ENCODE measurements at places on chromosomes 6 and 20.

DNA sequence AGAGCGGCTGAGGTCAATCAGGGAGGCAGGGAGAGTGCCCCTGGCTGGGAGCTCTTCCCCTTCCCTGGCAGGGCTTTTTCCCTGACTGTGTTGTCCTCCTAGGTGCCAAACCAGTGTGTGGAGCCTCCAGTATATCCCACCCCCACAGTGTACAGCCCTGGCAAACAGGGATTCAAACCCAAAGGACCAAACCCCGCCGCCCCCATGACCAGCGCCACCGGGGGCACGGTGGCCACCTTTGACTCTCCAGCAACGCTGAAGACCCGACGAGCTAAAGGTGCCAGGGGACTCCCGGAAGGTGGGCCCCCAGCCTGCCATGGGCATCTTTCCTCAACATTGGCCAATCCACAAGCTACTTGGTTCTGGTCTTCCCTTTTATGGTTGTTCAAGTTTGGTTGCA lies 25.2 kb downstream of the ZNF341 start:
- DNase-seq: no peak

DNA sequence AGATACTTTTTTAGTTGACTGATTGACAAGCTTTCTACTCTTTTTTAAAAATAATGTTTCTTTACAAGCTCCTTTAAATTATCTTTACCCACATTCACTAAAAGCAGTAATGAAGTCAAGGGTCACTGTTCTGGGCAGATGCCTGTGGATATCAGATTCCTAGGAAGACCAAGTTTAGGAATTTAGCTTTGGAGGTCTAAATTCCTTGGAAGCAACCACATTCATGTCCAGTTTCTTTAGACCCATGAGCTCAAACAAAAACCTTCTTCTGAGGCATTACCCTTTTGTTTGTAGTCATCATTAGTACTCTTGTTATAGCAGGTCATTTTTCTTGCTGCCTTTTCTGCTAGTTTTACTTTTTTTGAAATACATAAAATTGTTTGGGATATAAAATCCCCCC lies 462.9 kb upstream of the JAG1 start:
- DNase-seq: no peak

DNA sequence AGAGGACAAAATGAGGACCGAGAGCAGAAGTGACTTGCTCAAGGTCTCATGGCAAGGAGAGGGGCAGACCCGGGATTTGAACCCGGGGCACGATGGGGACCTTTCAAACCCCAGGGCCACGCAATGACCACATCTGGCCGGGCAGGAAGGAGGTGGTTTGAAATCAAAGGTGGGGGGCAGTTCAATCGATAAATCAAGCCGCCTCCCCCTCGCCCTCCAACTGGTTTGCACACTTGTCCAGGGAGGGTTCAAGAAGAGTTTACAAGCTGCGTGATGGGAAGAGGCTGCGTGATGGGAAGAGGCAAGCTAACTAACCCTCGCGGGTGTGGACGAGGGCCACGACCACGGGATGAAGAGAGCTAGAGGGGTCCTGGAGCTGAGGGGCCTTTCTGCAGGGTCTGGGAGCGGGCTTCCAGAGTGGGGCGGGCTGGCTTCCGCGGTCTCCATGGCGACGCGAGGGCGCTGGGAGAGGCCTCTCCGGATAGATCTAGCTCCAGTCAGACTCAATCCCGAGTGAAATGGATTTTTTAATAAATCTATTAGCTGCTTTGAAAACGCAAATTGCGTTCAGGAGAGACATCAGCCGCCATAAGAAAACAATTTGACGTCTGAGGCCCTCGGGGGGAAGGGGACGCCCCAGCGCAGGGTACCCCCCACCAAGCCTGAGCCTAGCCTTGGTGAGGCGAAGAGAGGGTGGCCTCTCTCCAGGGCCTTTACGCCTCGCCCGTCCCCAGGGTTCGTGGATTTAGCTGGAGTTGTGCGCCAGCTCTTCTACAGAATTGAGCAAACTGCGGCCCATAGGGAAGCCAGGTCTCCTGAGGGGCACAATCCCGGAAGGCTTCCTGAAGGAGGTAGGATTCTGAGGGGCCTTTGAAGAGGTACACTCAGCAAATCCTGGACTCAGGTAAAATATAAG lies 143.9 kb downstream of the GRM4 start:
- no peak for DNase-seq

GRCh38 chr6:5416250-5416649 lies 154.9 kb downstream of the FARS2 start:
- DNase-seq: no peak

GRCh38 chr6:65191471-65191870 lies 515.6 kb downstream of the EYS start:
- DNase-seq: no peak

GRCh38 chr20:10504608-10504993 lies 69.5 kb downstream of the SLX4IP start:
- no peak for DNase-seq

- no peak for DNase-seq
These were observed 38.5 kb upstream of the NAA20 start for GRCh38 chr20:19978511-19979210.

- DNase-seq: peak; percentile 30
These were observed 597.9 kb downstream of the RNF144B start for GRCh38 chr6:18985061-18985460.

GRCh38 chr6:73694711-73695411 lies 1.1 kb upstream of the CD109 start:
- DNase-seq: peak; percentile 82

DNA sequence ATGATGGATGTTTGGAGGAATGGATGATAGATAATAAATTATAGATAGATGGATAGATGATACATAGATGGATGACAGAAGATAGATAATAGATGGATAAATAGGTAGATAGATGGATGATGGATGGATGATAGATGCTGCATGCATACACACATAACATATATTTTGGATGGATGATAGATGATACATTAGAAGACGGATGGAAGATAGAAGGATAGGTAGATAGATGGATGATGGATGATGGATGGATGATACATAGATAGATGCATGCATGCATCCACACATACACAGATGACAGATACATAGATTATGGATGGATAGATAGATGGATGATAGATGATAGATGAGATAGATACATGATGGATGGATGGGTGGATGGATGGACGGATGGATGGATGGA lies 387.8 kb downstream of the TAF4 start:
- DNase-seq: no peak

GRCh38 chr6:135013211-135013610 lies 41.4 kb downstream of the HBS1L start:
- no peak for DNase-seq

DNA sequence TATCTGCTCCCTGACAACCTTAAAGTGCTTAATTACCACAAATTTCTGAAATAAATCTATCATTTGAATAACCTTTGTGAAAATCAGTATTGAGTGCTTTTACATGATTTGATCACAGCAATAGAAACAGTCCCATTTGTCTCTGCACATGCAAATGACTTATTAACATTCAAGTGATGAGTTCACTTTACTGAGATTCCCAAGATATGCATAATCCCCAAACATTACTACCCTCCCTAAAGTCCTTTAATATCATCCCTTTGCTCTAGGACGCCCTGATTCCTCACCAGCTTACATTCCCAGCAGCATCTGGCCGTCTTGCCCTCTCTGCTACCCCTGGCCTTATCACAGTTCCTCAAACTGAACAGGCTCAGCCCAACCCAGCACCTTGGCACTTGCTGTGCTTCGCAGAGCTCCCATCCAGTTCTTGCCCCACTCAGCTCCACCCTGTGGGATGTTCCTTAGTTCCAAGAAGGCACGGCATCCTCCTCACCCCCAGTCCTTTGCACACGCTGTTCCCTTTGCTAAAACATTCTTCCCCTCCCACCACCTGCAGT lies 347.5 kb downstream of the PREX1 start:
- DNase-seq: no peak

DNA sequence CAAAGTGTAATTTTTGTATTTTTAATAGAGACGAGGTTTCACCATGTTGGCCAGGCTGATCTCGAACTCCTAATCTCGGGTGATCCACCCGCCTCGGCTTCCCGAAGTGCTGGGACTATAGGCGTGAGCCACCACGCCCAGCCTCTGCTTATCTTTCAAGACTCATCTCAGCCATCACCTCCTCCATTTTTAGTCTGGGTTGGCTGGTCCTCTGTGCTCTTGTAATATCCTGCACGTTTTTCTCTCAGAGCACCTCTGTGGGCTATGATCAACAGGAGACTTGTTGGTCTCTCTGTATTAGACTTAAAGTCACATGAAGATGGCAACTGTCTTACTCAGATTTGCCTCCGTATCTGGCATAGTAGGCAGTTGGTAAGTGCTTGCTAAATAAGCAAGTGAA lies 7.6 kb downstream of the NOTCH4 start:
- DNase-seq: no peak

DNA sequence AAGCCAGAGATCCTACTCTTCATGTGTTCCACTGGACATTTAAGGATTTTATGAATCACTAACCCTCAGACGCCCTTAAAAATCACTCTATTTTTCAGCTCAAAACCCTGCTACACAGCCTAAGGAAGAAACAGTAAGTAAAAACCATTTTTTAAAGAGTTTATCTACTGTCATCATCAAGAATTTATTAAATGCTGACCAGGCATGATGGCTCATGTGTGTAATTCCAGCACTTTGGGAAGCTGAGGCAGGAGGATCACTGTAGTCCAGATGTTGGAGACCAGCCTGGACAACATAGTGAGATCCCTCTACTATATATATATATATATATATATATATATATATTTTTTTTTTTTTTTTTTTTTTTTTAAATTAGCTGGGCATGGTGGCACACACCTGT lies 124.2 kb upstream of the ID4 start:
- DNase-seq: no peak

DNA sequence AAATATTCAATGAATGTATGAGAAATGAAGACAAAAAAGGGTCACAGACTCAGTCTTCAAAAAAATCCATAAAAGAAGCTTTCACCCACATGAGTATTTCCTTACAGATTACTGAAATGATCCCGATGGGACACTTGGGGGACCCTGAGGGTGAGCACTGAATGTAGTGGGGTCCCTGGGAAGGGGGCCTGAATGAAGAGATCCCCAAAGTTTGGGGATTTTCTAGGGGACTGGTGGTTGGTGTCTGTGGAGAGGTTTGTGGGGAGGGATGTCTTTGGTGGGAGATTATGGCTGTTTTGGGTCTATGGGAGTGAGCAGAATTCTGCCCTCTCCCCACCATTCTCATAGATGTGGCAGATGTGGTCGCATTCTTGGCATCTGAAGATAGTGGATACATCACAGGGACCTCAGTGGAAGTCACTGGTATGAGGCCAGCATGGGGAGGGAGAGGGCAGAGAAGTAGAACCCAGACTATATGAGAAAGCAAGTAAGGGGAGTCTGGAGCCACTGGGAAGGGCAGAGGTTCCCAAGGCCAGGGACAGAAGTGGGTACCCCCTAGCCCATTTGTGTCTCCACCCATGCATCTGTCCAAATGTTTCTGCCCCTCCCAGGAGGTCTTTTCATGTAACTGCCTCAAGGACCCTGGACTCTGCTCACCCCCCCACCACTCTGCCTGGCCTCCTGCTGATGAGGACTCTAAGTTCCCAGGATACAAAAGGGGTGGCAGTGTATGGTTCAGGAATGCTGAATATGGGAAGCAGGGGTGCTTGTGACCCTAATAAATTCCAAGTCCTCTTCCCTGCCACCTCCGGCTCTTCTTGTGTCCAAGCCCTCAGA lies 1.8 kb downstream of the HSD17B8 start:
- no peak for DNase-seq

GRCh38 chr6:88044530-88044929 lies 3.1 kb upstream of the SPACA1 start:
- DNase-seq: no peak

- no peak for DNase-seq
These were observed 96.6 kb downstream of the LCA5 start for GRCh38 chr6:79440598-79440997.

GRCh38 chr6:9532621-9533557 lies 882.0 kb downstream of the TFAP2A start:
- DNase-seq: peak; percentile 81

DNA sequence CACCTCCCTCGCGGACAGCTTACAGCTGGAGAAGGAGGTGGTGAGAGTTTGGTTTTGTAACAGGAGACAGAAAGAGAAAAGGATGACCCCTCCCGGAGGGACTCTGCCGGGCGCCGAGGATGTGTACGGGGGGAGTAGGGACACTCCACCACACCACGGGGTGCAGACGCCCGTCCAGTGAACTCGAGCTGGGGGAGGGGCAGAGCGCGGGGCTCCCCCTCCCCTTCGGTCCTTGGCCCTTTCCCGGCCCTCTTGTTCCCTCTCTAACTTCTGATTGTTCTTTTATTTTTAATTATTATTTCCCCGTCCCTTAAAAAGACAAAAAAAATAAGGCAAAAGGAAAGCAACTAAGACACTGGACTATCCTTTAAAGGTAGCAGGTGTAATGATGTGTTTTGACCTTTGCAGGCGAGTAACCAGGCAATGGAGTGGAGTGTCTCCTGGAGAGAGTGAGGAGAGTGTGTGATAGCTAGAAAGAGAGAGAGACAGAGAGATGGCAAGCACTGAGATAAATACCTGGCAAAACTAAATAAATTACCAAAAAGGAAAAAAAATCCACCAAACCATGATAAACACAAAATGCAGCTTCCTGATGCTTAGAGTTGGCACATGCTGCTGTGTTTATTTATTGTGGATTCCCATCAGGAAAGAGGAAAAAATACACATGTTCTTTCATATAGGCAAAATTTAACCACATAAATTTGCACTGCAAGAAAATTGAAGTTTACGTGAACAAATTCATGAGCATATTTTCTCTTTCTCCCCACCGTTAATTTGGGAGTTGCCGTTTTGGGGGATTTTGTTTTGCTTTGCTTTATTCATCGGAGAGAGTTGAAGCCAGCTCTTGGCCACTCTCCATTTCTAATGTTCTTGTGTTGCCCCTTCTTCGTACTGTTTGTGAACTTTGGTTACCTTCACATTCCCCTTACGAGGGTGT lies 1.9 kb downstream of the POU3F2 start:
- DNase-seq: no peak

GRCh38 chr20:8834851-8835250 lies 234.0 kb upstream of the PLCB4 start:
- no peak for DNase-seq

DNA sequence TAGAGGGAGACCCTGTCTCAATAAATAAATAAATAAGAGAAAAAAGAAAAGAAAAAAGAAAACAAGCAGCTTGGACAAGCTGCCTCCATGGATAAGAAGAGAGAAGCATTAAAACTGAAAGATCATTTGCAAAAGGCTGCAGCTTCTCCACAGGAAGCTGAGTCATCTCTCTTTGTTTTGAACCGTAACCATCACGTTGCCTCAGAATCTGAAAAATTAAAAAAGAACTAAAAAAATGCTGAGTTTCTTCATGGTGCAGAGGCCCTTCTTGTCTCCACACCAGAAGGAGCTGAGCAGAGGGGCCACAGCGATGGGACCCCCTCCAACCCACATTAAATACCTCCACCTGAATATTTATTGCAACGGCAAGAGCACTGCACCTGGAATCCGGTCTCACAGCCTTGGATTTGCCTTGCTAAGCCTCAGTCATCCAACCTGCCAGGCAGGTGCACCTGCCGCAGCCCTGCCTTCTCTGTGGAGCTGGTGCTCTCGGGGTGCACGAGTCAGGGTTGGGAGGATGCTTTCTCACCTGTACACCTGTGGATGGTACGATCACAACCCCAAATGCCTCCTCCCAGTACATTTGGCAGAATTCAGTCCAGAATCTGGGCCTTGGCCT lies 28.1 kb downstream of the TOX2 start:
- peak; percentile 56 for DNase-seq
